ENCODE measurements at places on chromosomes 3 and 15.

DNA sequence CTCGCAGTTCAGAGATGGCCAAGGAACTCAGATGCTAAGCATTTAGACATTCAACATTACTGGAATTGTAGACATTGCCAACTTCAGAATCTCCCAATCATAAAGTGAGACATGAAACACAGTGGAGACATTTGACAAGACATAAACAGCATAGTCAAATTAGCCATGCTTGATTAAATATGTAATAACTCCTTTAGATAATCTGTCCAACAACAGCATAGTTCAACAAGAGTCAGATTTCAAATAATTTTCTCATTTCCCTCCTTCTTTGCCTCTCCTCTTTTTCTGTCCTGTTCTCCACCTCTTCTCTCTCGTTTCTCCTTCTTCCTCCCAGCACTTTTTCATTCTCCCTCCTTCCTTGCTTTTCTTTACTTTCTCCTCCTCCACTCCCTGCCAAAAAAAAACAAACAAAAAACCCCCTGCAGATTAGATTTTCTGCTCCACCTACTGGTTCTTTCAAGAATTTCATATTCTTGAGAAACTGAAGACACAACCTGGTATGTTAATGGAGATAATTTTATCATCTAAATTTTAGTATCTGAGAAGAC lies 20.2 kb downstream of the CPOX start:
- DNase-seq, result peak; percentile 39

GRCh38 chr3:64164349-64164748 lies 60.9 kb downstream of the PRICKLE2 start:
- peak; percentile 63 for DNase-seq

GRCh38 chr3:34020170-34020569 lies 221.7 kb downstream of the PDCD6IP start:
- DNase-seq, result no peak

DNA sequence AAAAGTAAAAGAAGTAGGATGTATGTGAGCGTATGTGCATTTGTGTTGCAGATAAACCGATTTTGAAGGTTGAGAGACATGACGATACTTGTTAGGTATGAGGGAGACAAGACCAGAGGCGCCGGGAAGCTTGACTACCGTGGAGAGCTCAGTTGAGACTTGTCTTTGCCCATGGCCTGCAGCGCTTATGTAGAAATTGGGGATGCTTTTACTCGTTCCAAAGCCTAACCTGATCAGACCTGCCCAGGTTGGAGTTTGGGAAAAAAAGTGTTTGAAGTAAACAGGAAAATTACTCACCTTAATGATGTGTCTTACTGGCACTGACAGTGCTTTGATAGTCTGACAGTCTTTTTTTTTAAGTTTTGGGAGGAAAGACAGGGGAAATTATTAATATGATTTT lies 202.8 kb downstream of the TP63 start:
- no peak for DNase-seq

DNA sequence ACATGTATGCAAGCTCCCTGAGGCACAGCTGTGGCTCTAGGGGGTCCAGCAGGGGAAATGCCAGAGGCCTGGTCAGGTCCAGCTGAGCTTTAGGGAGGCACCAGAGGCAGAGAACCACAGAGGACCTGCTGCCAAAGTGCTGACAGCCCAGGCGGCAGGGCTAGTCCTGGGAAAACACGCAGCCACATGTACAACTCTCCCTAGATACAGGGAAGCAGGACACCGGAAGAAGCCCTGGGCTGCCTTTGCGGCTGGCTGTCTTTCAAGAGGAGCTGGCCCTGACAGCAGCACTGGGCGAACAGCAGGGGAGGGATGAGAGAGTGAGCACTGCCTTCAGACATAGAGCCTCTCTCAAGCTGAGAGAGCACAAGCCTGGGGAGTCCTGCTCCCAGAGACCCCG lies 40.7 kb downstream of the RFT1 start:
- no peak for DNase-seq

DNA sequence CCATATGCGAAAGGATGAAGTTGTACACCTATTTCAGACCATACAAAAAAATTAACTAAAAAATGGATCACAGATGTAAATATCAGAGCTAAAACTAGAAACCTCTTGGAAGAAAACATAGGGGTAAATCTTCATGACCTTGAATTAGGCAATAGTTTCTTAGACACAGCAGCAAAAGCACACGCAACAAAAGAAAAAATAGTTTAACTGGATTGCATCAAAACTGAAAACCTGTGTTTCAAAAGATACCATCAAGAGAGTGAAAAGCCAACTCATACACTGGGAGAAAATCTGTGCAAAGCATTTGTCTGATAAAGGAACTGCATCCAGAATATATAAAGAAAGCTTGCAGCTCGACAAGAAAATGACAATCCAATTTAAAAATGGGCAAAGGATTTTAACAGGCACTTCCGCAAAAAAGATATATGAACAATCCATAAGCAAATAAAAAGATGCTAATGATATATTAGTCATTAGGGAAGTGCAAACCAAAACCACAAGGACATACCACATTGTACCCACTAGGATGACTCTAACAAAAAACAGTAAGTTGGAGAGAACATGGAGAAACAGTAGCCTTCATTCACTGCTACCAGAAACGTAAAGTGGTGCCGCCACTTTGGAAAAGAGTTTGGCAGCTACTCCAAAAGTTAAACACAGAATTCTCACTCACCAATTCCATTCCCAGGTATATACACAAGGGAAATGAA lies 263.1 kb downstream of the ADAMTS17 start:
- DNase-seq, result no peak

DNA sequence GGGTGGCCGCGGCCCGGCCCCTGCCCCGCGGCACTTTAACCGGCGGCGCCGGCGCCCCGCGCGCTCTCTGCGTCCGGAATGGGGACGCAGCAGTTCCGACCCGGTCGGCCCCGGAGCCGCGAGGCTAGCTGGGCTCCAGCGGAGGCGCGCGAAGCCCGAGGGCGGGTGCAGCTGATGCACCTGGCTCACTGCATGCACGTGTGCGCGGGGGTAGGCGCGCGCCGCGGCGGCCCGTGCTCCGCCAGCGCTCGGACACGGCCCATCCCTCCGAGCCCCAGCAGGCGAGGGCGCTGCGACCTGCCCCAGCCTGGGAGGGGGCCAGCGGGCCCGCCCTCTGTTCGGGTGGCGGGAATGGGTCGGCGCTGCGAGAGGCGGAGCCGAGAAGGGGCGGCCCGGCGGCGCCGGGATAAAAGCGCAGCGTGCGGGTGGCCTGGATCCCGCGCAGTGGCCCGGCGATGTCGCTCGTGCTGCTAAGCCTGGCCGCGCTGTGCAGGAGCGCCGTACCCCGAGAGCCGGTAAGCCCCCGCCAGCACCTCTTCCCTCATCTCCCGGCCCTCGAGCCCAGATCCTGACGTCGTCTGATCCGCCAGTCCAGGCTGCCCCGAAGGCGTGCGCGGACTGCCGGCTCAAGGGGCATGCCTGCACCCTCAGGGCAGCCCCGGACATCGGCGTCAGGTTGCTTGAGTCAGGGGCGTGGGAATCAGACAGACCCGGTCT lies at the start of the genes CHDH and IL17RB:
TSS of gene CHDH (minus strand) at position 286 of the 717 bp plus-strand sequence. CDS start 22,411 bp downstream, outside the sequence.
TSS of gene IL17RB (plus strand) at position 435 of the 717 bp plus-strand sequence. CDS start at position 456, 21 bp downstream.
- DNase-seq, result no peak

GRCh38 chr3:71465371-71466036 lies 118.0 kb downstream of the FOXP1 start:
- no peak for DNase-seq

DNA sequence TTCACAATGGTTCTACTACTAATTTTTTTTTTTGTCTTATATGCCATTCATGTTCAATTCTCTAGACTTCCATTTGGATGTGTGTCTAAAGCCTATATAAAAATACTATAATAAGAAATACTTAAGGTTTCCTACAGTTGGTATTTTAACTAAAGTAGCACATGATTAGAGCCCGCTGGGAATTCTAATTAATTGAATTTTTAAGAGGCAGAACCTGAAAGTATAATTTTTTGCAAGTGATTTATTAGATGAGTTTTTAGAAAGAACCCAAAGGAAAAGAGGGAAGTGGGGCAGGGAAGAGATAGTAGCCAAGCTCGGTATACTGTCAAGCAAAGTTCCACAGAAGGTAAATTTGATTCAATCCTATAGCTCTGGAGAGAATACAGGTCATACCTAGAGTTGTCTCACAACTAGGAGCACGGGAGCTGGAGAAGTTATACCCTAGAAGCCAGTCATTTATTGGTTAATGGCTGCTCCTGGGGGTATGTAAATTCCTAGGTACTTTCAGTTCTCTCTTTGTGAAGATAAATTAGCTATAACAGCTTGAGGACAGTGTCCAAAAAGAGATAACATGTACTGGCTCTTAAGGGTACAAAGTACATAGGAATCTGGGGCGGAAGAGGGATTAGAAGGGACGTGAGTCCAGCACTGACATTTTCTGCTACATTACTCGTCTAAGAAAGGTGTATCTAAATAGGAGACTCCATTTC lies 225.6 kb downstream of the CNTN6 start:
- no peak for DNase-seq

GRCh38 chr3:171301998-171302397 lies 158.2 kb downstream of the TNIK start:
- DNase-seq, result no peak

- peak; percentile 84 for DNase-seq
Measured at GRCh38 chr3:112056451-112056929, 22.0 kb downstream of the TMPRSS7 start.

DNA sequence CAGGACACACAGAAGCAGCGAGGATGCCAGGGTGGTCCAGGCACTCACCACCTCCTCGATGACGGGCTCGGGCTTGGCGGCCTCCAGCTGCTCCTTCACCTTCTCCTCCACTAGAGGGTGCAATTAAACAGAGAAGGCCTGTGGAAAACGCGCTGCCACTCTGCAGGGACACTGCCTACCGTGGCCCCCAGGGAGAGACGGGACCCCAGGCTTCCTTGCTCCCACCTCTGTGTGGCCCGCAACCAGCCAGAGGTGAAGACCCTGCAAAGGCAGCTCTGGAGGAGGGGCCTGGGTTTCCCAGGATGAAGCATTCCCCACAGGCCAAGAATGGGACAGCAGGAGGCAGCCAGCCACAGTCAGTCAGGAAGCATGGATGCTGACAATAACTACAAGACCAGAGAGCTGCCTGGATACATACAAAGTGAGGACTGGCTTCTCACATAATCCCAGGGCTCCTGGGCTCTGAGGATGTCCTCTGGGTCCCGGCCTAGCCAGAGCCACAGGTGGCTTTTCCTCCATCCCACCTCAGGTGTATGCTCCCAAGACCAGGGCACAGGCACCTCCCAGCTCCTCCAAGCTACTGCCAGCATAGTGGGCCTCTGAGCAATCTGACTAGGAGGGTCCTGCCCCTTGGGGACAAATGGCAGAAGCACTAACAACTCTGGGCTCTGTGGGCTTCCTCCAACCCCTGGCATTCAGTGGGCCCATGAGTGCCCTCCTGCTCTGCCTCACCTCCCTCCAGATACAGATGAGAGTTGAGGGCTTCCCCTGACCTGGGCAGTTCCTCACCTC lies 46.2 kb downstream of the PTH1R start:
- no peak for DNase-seq

DNA sequence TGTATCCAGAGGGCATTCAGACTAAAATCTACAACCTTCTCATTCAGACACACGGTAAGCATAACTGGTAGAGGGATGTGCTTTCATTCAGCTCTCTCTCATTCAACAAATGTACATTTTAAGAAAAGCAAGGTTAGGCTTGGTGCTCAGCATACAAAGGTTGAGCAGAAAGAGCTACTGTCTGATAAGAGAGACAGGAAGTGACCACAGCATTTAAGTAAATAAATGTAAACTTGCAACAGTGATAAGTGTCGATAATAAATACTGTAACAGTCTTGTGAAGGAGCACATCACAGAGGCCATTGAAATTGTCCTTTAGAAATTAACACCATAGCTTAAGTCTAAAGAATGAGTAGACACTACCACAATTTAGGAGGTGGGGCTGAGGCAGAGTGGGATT lies 3.4 kb downstream of the CD96 start:
- no peak for DNase-seq

- DNase-seq, result no peak
Measured at GRCh38 chr3:77055841-77056341, 16.0 kb downstream of the ROBO2 start.

GRCh38 chr3:86175593-86176444 lies 815.1 kb downstream of the VGLL3 start:
- DNase-seq, result no peak

- peak; percentile 84 for DNase-seq
Measured at GRCh38 chr3:148924562-148924961, 59.5 kb downstream of the CPA3 start.

GRCh38 chr3:39110041-39110639 lies 2.7 kb downstream of the TTC21A start:
- no peak for DNase-seq

DNA sequence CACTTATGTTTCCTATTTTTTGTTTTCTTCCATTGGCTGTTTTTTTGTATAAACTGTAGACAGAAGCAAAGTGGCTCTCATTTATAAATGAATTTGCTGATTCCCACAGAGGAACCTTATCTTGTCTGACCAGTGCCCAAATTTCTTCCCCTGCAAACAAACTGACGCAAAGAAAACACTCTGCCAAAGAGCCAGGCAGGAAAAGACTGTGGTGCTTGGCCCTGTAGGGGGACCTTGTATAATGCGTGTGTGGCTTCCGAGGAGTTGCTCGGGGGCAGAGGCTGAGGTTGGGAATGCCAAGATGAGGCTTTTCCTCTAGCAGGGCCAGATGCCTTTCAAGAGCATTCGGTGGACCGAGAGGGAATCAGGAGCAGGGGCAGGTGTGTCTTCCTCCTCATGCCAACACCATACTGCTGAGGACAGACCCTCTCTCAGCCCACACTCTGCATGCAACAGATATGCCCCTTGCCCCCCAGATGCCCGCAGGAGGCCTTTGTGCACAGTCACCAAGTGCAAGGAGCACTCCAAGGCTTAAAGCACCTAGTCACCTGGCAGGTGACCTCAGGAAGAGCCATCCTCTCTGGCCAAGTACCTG lies 104.3 kb upstream of the ABHD17C start:
- DNase-seq, result no peak

DNA sequence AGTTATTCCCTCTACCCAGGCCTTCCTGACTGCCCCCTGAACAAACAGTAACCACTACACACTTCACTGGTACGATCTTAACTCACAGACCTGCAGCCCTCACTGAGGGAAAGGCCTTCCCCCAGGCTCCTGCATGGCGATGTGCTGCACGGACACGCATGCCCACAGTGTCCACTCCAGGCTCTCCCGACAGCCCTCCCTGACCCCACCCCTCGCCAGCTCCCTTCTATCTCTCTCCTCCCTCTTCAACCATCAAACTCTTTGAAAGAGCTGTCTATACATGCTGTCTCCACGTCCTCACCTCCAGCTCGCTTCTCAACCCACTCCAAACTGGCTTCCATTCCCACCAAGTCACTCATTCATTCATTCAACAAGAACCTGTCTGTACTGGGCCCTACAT lies 3.9 kb downstream of the SCN5A start:
- DNase-seq, result no peak

- no peak for DNase-seq
Measured at GRCh38 chr15:57464480-57464879, 88.2 kb downstream of the CGNL1 start.

- no peak for DNase-seq
Measured at GRCh38 chr15:96335411-96336024, 5.0 kb downstream of the NR2F2 start.

GRCh38 chr15:78453447-78453846 lies 15.4 kb downstream of the IREB2 start:
- no peak for DNase-seq

GRCh38 chr15:66581972-66582537 lies 16.3 kb upstream of the LCTL start:
- DNase-seq, result no peak

Data from fibroblast of skin of right quadriceps (primary cell).